ENCODE measurements at places on chromosomes 5 and 9.

DNA sequence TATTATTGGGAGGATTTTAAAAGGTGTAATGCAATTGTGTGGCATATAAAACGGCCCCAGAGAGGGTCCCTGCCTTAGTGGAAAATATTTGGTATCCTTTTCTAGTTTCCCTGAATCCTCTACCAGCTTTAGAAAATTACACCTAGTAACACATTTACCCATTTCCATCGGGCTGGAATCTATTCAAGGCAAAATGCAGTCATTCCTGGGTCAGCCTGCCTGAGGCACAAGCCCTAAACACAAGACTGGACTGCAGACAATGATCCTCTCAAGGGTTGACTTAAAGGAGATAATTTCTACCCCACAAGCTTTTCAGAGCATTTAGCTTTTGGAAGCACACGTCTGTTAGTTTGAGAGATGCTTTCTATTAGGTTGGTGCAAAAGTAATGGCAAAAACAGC, 124.4 kb upstream of the ADAMTSL1 start:
- no peak for DNase-seq

DNA sequence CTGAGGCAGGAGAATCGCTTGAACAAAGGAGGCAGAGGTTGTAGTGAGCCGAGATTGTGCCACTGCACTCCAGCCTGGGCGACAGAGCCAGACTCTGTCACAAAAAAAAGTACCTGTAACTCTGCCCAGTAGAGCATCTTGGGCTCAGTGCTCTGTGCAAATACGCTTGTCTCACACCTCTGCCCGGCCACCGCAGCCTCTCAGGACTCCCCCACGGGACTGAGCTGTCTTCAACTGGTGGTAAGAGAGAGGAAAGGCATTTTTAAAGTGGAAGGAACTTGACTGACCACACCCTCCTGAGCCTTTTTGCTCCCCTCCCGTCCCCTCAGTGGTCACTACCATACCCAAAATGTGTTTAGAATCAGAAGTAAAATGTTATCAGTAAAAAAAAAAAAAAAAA, 174.3 kb upstream of the PIK3R1 start:
- DNase-seq, result peak; percentile 46

- no peak for DNase-seq
These were observed 88.7 kb downstream of the PRKACG start for GRCh38 chr9:68925175-68925574.

- no peak for DNase-seq
These were observed 249.3 kb downstream of the NNT start for GRCh38 chr5:43852279-43852678.

GRCh38 chr5:150607991-150608390, 32.5 kb upstream of the SYNPO start:
- DNase-seq, result no peak

- DNase-seq, result no peak
These were observed 47.3 kb downstream of the FBN2 start for GRCh38 chr5:128490761-128491160.

DNA sequence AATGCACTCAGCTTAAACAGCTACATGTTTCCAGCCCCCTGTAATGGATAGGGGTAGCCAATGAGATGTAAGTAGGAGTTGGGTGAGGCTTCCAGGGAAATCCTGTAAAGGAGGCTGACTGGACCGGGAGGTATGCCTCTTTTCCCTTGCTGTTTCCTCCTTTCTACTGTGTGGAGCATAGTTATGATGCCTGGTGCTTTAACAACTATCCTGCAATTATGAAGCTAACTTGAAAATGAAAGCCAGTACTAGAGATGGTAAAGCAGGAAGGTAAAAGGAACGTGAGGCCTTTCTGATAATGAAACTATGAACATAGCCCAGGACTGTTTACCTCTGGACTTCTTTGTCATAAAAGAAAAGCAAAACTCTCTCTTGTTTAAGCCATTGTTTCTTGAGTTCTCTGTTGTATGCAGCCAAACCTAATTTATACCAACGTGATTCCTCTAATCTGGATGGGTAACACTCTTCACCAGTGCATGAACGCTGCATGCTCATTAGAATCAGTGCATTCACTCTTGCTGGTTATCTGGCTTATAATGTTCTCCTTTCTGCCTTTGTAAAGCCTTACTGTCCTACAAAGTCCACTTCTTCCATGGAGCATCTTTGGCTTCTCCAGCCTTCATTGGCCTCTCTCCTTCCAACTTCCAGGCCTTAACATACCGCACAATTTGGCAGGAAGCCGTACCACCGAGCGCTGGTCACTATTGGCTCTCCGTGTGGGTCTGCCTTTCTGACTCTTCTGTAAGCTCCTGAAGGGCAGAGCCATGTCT, 8.3 kb upstream of the ARHGEF28 start:
- no peak for DNase-seq

DNA sequence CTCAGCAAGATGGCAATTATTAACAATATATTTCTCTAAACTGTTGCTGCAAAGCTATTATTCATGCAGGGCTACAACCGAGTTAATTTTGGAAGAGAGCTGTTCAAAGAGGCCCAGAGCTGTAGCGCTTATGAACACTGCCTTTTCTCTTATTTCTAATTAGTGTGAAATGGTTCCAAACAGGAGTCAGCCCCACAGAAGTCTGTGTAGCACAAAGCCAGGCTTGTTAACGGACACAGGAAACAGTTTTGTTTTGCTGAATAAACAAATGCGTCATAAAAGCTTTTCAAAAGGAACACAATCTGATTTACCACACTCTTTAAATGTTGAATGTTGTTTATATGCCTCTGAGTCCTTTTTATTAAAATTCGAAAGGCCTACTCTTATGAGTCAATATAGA, 396.5 kb downstream of the ANXA1 start:
- DNase-seq, result no peak

GRCh38 chr9:18549772-18550171, 75.8 kb downstream of the ADAMTSL1 start:
- no peak for DNase-seq

DNA sequence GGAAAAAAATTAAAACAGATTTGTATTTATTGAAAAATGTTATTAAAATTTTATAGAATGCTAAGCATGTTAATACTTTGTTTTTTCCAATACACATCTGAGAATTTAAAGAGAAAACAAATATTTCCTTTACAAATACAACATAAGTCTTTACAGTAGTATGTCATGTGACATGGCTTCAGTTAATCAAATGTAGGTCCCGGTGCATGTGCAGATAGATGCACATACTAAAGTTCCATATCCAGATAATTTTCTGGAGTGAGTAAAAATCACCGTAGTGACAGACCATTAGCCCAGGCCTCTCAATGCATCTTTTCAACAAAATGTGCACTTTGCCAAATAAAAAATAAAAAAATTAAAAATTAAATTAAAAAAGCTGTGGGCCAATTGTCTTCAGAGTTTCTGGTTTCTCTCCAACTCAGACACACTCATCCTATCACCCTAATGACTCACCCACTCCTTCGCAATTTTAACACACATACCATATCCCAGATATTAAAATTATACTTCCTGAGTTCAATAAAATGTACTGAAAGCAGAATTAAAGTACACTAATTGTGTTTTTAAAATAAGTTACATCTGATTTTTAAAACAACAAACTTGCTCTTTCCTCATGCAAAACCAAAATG, 508.1 kb downstream of the NR2F1-AS1 start:
- no peak for DNase-seq

- no peak for DNase-seq
These were observed 32.1 kb upstream of the LMNB1 start for GRCh38 chr5:126744836-126745235.

GRCh38 chr9:127968042-127968441, 12.7 kb downstream of the EEIG1 start:
- DNase-seq, result peak; percentile 53

- DNase-seq, result no peak
These were observed 141.7 kb upstream of the MARCHF11 start for GRCh38 chr5:16321284-16321683.

- no peak for DNase-seq
These were observed 806.2 kb upstream of the WWC1 start for GRCh38 chr5:167485061-167485774.

DNA sequence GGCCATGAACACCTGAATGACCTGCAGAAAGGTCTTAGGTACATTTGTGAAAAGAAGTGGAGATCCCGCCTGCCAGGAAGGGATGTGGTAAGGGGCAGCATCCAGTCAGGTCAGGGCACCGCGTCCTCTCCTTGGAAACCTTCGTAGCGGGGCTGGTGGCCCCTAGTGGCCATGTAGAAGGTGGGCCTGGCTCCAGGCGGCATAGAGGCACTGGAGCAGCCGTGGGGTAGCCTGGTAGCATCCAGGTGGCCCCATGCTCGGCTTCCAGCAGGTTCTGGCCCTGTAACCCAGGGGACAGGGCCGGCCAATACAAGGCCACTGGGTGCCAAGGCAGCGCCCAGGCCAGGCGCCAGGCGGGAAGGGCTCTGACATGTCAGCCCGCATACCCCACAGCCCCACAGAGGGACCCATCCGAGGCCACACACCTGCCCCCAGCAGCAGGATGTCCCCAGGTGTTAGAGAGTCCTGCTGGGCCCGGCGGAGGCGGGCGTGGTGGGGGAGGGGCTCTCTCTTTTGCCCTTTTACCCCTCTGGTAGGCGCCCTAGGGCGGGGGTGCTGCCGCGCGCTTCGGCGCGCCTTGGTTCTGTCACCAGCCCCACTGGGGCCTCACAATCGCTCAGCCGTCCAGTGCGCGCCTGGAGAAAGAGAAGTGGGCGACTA, 58.3 kb upstream of the SPATA31E1 start:
- no peak for DNase-seq

- DNase-seq, result peak; percentile 78
These were observed 212.0 kb downstream of the RAB3C start for GRCh38 chr5:58794875-58795274.

Data from suppressor macrophage treated with lipopolysaccharide for 1 hour (primary cell).